ENCODE measurements at places on chromosomes 7 and 10.

DNA sequence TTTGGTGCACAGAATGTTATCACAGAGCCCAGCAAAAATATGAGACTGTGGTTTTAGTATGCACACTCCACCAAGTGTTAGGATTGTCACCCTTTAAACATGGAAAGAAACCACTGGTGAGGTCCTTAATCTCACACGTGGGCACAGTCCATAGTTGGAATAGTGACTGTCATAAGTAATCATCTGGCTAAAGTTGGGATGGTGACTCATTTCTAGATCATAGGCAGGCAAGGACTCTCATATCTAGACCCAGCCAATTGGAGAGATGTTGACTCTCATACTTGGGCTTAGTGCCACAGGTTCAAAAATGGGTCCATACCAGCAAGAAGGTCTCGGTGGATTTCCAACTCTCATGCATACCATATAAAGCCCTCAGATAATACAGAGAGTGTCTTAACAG lies 39.6 kb upstream of the ZNF680 start:
- peak; percentile 83 for DNase-seq

GRCh38 chr7:94239661-94240234 lies 154.9 kb upstream of the COL1A2 start:
- DNase-seq, result no peak

GRCh38 chr7:110877016-110877415 lies 213.9 kb upstream of the LRRN3 start:
- DNase-seq, result no peak

GRCh38 chr7:17507717-17508116 lies 209.3 kb downstream of the AHR start:
- no peak for DNase-seq

DNA sequence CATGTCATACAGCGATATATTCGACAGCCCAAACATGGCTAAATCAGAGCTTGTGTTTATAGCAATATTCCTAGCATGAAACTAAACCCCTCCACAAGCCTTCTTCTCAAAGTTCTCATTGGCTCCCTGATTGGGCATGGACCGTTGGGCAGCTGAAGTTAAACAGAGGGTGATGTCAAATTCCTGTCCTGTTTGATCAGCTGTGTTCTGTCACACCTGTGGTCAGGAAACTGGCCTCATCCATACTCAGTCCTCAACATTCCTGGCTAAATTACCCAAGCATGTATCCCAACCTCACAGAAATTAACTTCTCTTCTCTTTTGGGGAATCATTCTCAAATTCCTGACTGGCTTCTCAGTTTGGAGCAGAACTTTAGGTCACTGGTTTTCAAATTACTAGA lies 107.9 kb downstream of the ODAD2 start:
- DNase-seq, result no peak

GRCh38 chr10:97408496-97408992 lies 7.4 kb upstream of the RRP12 start:
- no peak for DNase-seq

- no peak for DNase-seq
Measured at GRCh38 chr10:118501637-118502440, 93.6 kb downstream of the PRLHR start.

- DNase-seq, result no peak
Measured at GRCh38 chr7:105454921-105455320, 66.2 kb upstream of the SRPK2 start.
